Urinary bladder (tissue), 4 donors: ENCODE measurements at places on chromosomes 7 and 10. TPM values are rescaled to one million over a fixed set of nuclear protein-coding genes. Genes with fewer than 3 reads are reported as not detected.

SGMS1 gene
- 21.2 TPM for polyA plus RNA-seq

RARRES2 gene
- polyA plus RNA-seq, result 400 TPM

VIPR2 gene
- 7.8 TPM for polyA plus RNA-seq

OR2A5 gene
- polyA plus RNA-seq, result not detected

GPNMB gene
- 62.2 TPM for polyA plus RNA-seq

OIT3 gene
- polyA plus RNA-seq, result 0.08 TPM

SFTPA1 gene
- polyA plus RNA-seq, result not detected

CEP41 gene
- 7.6 TPM for polyA plus RNA-seq

SCART1 gene
- 0.86 TPM for polyA plus RNA-seq

ZNF438 gene
- polyA plus RNA-seq, result 11.5 TPM

NEUROD6 gene
- not detected for polyA plus RNA-seq

GOLGA7B gene
- polyA plus RNA-seq, result 0.56 TPM

DDX21 gene
- 30.6 TPM for polyA plus RNA-seq
